CD4-positive, alpha-beta T cell treated with Interleukin-15 for 4 hours (primary cell): ENCODE measurements at places on chromosomes 1 and 21.

DNA sequence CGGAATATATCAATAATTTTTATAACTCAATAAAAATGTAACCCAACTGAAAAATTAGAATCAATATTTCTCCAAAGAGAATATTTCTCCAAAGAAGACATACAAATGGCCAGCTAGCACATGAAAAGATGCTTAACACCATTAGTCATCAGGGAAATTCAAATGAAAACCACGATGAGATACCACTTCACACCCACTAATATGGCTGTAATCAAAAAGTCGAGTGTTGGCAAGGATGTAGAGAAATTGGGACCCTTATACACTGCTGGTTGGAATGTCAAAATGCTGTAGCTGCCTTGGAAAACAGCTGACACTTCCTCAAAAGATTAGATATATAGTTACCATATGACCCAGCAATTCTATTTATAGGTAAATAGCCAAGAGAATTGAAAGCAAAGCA, 133.0 kb downstream of the GPR52 start:
- no peak for DNase-seq

DNA sequence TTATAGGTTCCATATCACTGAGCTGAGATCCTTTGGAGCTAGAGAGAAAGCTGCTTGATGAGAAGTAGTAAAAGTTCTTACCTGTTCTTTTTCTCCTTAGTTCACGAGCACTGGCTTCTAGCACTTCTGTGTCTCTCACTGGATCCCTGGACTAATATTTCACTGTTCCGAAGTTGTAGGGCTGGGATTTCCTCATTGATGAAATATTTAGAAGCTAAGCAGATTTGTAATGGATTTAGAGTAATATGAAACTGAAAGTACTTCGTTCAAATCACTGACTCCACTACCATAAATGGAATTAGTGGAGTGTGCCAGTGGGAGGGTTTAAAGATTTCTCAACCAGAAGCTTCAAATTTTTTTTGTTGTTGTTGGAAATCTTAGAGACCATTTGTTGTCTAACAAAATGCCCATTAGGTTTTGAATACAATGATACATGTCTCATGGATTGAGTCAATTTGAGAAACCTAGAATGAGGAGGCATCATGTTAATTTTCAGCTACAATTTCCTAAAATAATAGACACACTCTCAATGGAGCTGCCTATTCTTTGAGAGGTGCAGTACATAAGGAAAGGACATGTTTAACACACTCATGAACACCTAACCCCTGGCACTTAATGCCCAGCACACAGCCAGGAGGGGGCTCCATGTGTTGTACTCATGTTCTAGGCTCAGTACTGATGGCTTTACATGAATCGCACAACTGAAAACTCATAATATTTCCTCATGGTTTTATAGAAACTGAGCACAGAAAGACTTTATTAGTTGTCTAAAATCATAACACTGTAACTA, at the start of gene GBP1:
Gene GBP1 (minus strand): TSS at position 130 of the 790 bp plus-strand sequence. CDS start 1,974 bp downstream, outside the sequence.
- DNase-seq = peak; percentile 59

GRCh38 chr1:207321790-207322645, 540 bp downstream of the CD55 start:
- DNase-seq = no peak

- no peak for DNase-seq
These were observed 65.8 kb upstream of the IGSF21 start for GRCh38 chr1:18041685-18042355.

- no peak for DNase-seq
These were observed 697 bp downstream of the PRDM16 start for GRCh38 chr1:3069491-3070308.

DNA sequence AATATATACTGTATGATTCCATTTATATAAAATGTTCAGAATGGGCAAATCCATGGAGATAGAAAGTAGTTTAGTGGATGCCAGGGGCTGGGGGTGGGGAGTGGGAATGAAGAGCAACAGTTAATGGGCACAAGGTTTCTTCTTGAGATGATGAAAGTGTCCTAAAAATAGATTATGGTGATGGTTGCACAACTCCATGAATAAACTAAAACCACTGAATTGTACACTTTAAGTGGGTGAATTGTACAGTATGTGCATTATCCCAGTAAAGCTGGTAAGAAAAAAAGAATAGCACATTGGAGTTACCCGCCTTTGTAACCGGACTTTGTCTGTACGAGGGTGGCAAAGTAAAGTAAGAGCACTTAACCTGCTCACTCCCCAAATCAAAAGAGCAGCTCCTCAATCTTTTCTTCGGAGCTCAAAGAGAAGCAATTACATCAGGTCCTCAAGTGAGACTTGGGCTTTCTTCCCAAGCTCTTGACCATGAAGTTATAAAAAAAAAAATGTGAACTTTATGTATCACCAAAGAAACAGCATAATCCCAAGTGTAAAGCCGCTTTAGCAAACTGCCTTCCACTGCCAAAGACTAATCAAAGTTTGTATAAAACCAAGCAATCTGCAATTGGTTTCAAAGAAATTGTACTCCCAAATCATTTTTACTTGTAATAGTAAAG, 32.1 kb downstream of the ALDH9A1 start:
- DNase-seq = no peak

GRCh38 chr1:176885751-176886150, 278.8 kb downstream of the ASTN1 start:
- no peak for DNase-seq

DNA sequence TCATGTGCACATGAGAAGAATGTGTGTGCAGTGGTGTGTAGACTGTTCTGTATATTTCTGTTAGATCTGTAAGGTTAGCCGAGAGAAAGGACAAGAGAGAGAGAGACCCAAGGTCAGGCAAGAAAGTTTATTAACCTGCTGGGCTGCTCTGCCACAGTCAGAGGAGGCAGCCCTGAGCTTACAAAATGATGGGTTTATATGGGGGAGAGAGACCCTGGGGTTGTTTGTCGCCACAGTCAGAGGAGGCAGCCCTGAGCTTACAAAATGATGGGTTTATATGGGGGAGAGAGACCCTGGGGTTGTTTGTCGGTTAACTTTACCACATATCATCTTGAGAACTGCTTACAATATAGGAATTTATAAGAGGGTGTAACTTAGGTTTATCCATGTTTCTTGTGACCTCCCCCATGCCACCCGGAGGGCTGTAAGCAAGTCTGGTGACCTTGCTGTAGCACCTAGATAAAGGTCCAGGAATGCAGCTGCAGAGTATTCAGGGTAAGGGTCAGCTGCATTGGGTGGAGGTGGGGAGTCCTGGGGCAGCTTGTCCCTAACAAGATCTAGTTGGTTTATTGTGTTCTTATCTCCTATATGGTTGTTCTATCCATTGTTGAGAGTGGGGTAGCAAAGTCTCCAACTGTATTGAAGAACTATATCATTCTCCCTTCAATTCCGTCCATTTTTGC, 9.3 kb upstream of the ZBTB40 start:
- no peak for DNase-seq

GRCh38 chr21:39087238-39088030, 95.8 kb downstream of the PSMG1 start:
- no peak for DNase-seq

DNA sequence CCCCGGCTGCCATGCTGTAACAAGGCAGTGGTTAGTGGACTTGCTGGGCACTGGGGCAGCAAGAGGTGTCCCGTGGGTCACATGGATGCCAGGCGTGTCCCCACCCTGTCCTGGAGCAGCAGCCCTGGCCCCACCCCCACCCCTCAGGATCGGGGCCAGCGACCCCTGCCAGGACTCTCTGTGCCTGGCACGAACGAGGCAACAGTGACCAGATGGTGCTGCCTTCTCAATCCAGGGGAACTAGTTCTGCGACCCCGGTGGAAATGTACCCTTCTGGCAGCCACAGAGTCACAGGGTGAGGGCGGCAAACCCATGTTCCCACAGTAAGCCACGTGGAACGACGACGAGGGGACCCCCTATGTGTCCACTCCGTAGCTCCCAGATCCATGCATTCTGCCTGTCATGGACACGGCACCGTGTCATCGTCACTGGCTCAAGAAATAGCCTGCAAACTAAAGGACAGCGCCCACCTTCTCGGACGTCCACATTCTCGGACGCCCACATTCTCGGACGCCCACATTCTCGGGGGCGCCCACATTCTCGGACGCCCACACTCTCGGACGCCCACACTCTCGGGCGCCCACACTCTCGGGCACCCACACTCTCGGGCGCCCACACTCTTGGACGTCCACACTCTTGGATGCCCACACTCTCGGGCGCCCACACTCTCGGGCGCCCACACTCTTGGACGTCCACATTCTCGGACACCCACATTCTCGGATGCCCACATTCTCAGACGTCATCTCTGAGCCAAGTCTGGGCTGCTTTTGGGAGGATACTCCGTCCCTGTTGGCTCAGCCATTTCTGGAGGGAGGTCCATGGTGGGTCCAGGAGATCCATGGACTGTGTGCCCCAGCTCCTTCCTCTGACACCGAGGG, 19.6 kb upstream of the ACTRT2 start:
- no peak for DNase-seq

GRCh38 chr21:19256934-19257660, 853.5 kb upstream of the TMPRSS15 start:
- no peak for DNase-seq

DNA sequence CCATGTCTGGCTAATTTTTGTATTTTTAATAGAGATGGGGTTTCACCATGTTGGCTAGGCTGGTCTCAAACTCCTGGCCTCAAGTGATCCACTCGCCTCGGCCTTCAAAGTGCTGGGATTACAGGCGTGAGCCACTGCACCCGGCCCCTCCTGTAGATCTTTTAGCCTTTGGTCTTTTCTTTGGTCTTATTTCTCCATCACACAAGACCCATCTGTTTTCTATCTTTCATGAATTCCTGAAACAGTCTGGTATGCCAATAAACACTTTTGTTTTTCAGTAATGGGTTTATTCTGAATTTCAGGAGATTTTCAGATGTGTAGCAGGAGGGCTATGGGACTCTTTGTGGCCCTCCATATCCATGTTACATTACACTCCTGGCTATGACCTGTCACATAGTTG, 23.2 kb downstream of the ERRFI1 start:
- DNase-seq = no peak

GRCh38 chr1:7931446-7931812, 9.2 kb downstream of the TNFRSF9 start:
- no peak for DNase-seq

DNA sequence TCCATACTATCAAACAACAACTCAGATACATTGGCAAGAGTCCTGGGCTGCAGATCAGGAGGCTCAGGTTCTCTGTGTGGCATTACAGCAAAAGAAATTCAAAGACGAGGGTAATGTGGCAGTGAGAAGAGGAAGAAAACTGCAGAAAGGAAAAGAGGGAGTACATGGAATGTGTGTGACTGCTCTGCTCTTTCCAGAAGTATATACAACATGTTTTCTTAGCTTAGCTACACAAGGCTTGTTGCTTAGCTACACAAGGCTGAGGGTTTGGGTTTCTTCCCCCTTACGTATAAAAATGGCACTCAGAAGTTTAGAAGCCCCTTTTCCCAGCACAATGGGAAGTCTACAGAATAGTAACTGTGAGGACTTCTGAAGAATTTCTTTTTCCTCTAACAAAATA, 86.0 kb downstream of the PRRX1 start:
- no peak for DNase-seq

DNA sequence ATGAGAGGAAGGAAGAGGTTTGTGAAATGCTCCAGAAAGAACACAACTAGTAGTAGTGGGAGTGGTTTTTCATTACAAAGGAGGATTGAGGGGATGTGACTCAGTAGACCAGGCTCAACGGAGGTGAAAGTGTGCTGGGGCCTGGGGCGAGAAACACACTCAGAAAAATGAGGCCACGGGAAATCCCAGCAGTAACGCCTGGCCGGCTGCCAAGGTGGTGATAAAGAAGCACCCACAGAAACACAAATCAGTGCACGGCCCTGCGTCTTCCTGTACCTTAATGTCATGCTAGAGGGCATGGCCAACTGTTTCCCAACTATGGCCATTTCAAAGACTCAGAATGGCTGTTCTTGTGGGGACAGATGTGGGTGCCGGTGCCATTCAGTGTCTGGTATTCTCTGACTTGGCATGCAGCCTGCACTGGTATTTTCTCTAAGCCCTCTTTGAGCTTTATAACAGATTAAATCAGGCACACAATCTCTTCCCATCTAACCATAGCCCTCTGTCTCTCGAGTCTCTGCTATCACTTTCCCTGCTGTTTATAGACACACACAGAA, 38.2 kb downstream of the URB2 start:
- DNase-seq = peak; percentile 80

GRCh38 chr1:194071205-194071604, 884.8 kb upstream of the B3GALT2 start:
- DNase-seq = no peak
